Lower leg skin (tissue), 4 donors: ENCODE measurements at places on chromosomes 12 and 14.
A peak's percentile ranks its signal among the peaks of the same experiment; 100 is the strongest.

DNA sequence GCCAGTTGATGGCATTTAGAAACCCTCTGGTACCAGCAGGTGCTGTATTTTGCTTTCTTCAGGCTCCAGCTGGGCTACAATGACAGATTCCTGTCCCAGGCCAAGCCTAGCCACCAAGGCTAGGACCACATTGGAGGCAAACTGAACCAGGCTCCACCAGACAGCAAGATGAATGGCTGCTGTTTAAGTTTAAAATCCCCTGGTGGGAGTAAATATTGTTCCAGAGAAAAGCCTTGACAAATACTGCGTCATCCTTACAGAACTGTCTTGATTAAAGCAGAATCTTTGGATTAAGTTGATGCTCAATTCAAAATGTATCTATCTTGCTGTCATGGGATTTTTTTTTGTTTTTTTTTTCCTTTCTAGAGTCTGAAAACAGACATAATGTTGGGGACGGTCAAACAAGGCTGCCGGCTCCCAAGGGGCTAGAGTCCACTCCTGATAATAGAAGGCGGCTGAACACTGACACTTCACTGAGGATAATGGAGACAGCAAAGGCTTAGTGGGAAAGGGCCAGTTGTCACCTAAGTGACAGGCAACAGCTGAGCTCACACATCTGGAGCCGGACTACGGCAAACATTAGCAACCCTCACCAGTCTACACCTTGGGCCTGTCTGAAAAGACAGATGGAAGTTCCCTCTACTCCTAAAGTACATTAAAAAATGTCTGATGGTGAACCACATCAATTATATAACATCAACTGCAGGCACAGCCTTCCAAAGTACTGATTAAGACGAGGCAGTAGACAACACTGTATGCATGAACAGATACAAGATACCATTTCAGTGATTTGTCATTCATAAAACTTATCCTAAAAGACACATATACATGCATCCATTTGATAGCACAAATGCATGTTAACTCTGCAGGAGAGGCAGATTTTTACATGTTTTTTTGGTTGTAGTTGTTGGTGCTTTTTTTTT is 1.7 kb downstream of the PRICKLE1 start:
- no peak for DNase-seq

- DNase-seq = no peak
These were observed 53.6 kb upstream of the CD163 start for GRCh38 chr12:7557227-7557626.

DNA sequence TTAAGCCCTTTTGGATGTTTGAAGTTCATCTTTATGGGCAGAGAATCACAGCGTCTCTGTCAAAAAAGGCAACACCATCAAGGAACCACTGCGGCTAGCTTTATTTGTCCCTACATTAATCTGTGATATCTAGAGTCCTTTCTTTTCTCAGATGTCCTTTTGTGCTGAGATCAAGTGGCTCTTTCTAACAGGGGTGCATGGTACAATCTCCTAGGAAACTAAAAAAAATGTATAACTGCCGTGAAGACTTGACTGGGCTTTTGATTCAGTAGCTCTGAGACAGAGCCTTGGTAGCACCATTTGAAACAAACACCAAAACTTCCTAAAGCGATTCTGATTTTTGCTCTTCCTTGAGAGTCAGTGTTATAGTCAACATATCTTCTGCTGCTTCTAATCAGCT is 33.3 kb downstream of the KCNK13 start:
- DNase-seq = no peak

GRCh38 chr12:130461447-130461815 is 123.7 kb downstream of the PIWIL1 start:
- DNase-seq = no peak

- no peak for DNase-seq
These were observed 147.5 kb upstream of the LHX5 start for GRCh38 chr12:113619202-113619601.

GRCh38 chr12:45598761-45599160 is 130.7 kb upstream of the ARID2 start:
- no peak for DNase-seq

- no peak for DNase-seq
These were observed 43.5 kb upstream of the KCNA5 start for GRCh38 chr12:5000204-5000603.

- no peak for DNase-seq
These were observed 30.5 kb downstream of the PRKD1 start for GRCh38 chr14:29897181-29897580.

DNA sequence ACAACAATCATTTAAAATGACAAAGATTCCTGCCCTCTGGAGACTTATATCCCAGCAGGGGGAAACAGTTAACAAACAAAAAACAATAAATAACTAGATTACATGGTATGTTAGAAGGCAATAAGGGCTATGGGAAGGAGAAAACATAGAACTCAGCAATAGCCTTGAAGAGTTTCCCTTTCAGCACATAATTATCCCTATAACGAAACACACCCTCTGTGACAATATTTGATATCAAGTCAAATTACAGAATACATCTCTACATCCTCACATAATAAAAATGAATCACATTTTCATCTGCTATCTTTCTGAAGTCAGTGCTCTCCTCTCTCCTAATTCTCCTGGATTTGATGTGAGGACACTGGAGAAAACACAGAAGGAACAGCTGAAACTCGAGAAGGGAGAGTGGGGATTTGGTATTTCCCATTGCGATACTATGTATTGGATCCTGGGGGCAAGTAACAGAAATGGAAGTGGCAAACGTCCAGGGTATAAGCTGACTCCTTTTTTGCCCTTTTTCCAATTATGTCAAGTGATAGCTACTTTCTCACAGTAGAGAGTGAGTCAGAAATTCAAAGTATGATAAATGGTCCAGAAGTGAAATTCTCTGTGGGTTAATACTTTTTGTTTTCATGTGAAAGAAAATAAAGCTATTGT is 9.7 kb upstream of the PTGER2 start:
- no peak for DNase-seq

DNA sequence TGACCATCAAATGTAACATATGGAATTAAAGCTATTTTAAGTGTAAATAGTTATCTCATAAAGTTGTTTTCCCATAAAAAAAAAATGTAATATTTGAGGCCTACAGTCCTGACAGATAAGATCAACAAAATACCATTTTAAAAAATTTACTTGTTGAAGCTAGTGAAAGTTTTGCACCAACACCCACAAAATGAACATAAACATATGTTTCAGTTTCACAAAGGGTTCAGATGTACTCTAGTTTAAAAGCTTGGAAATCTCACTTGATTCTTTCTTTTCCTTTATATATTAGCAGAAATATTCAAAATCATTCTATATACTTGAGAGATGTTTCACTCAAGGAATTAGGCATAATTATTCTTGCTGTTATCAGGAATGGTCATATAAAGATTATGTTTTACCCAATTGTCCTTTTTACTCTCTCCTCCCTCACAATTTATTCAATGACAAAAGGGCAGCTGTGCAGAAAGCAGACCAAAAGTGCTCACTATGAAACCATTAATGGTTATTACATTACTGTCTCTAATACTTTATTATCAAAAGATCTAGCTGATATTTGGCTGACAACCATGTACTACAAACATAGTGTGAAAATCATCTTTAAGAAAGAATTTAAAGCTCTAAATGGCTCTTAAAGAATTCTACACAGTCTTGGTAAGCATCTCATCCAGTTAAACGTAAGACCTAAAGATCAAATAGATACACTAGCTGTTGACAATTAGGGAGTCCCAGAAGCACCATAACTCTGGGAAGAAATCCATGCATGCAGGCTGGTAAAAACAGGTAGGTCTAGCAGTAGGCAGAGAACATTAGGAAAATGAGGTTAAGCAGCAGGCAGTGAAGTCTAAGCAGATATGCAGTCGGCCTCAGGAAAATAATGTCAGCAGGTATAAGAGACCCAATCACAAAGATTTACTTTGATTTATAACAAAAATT is 28.8 kb downstream of the KIF21A start:
- DNase-seq = no peak

GRCh38 chr12:119383206-119383605 is 48.7 kb downstream of the CCDC60 start:
- no peak for DNase-seq

DNA sequence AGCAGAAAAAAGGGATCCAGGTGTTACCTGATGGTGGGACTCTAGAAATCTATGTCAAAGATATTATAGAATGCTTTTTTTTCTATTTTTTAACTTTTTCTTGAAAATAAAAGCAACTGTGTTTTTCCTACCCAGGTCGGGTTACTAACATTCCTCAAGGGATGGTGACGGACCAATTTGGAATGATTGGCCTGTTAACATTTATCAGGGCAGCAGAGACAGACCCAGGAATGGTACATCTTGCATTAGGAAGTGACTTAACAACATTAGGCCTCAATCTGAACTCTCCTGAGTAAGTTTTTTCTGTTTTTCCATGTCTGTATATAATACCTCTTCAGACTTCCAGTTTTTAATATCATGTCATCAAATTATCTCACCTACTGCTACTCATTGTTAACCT is 27.6 kb upstream of the KCNMB4 start:
- no peak for DNase-seq

- DNase-seq = peak; percentile 78
These were observed 26.4 kb upstream of the GPR132 start for GRCh38 chr14:105091517-105092170.

GRCh38 chr12:110179291-110179690 is 55.1 kb downstream of the IFT81 start:
- DNase-seq = no peak

- DNase-seq = no peak
These were observed 8.9 kb downstream of the TGFB3 start for GRCh38 chr14:75972801-75973421.
